NCI-H187 treated with DMSO at 0.1 percent for 48 hours (cell line): ENCODE measurements at places on chromosomes 4 and X.
A peak's percentile ranks its signal among the peaks of the same experiment; 100 is the strongest.

GRCh38 chr4:124862261-124862660 lies 149.7 kb upstream of the ANKRD50 start:
- no peak for DNase-seq

GRCh38 chrX:39802354-39802753 lies 295.4 kb downstream of the BCOR start:
- no peak for DNase-seq

DNA sequence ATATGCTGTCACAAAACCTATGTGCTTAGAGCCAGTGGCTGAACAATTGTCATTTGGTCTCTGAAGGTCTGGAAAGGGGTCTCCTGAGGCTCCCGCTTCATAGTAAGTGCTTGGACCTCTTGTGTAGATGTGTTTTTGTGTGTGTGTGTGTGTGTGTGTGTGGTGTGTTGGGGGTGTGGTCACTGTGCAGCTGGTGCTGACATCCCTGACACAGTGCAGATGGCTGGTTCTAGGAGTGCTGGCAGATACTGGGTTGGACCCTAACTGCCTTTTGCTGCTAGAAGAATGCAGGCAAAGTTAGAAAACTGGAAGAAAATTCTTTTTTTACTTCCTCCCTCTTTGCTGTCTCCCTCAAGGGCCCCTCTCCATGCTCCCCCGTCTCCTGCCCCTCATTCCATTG lies 1872.6 kb downstream of the ARAP2 start:
- no peak for DNase-seq

GRCh38 chr4:113733685-113734084 lies 27.9 kb downstream of the CAMK2D start:
- DNase-seq = no peak

- no peak for DNase-seq
These were observed 36.0 kb downstream of the BST1 start for GRCh38 chr4:15738877-15739276.

GRCh38 chr4:101262683-101263082 lies 84.6 kb downstream of the PPP3CA start:
- DNase-seq = no peak

GRCh38 chr4:125986307-125986706 lies 671.6 kb downstream of the FAT4 start:
- DNase-seq = no peak

- no peak for DNase-seq
These were observed 198.9 kb downstream of the ANK2 start for GRCh38 chr4:113248320-113248719.

- no peak for DNase-seq
These were observed 2731.9 kb downstream of the ARAP2 start for GRCh38 chr4:33512397-33512796.

GRCh38 chr4:174835536-174835935 lies 6.5 kb upstream of the GLRA3 start:
- DNase-seq = no peak

DNA sequence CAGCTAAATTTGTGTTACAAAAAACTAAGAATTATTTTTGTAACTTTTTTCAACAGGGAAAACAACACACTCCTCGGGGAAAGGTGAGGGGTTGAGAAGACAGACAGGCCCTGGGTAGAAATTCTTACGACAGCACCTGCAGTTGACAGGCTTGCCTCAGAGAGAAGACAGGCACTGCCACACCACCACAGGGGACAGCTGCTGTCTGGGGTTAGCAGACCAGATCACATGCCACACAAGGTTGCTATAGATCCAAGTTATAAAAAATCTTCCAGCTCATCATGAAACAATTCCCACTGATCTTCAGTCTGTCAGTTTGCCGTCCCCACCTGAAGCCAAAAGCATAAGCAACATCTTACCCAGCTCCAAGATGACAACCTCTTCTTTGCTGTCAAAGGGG lies 143.2 kb upstream of the ZCCHC13 start:
- DNase-seq = no peak

DNA sequence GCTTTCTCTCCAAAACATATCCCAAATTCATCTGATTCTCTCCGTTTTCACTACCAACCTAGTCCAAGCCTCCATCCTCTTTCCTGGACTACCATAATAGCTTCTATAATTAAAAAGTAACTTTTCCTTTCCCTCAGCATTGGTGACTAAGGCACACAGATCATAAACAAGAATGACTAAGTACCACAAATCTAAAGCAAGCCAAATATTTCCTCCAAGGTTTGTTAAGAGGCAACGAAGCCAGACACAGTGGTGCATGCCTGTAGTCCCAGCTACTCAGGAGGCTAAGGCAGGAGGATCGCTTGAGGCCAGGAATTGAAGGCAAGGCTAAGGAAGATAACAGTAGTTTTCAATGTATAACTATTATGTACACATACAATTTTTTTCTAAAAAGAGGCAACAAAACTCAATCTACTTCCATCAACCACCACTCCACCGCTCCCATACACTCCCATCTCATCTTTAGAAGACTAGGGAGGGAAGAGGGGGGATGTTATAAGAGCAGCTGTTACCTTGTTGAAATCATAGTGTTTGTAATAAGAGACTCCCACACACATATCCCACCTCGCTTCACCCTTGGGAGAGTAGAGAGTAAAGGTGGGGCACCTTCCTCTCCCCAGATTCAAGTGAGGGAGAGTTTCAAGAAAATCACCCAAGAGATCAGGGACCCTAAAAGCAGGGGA lies 4.2 kb upstream of the JCHAIN start:
- DNase-seq = no peak

GRCh38 chr4:168059251-168059650 lies 33.1 kb upstream of the ANXA10 start:
- no peak for DNase-seq

DNA sequence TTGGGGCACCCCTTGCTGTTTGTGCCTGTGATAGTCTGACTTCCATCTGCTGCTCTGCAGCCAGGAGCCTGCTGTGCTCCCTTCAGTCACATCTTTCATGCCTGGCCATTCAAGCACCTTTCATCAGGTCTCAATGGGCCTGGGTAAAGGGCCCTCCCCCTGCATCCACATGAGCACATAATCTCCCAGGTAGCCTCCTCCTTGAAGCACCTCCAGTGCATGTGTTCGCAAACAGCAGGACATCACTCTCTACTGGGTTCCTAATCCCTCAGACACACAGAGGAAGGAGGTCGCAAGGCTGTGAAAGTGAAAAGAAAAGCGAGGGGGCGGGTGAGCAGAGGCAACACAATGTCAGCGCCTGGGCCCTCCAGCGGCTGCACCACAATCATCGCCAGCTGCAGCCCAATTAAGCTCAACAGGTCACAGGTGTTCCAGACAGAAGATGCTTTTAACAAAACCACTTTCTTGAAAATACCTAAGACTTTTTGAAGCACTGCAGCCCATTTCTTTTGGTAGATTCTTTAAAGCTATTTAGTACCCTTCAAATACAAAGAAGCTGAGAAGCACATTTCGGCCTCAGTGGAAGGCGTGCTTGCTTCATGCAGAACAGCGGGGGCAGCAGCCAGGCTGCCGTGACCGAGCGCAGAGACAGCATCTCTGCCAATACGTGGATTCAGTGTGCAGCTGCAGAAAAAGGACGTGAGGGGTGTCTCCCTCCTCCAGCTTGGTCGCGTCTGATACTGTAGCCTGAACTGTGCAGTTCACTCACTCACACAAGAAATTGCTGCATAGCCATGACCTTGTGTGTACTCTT lies 92.2 kb upstream of the SPRY1 start:
- peak; percentile 60 for DNase-seq

GRCh38 chr4:19375931-19376330 lies 875.8 kb upstream of the SLIT2 start:
- no peak for DNase-seq
